Gastrocnemius medialis (tissue), 4 donors: ENCODE measurements at places on chromosomes 2 and 18.

DNA sequence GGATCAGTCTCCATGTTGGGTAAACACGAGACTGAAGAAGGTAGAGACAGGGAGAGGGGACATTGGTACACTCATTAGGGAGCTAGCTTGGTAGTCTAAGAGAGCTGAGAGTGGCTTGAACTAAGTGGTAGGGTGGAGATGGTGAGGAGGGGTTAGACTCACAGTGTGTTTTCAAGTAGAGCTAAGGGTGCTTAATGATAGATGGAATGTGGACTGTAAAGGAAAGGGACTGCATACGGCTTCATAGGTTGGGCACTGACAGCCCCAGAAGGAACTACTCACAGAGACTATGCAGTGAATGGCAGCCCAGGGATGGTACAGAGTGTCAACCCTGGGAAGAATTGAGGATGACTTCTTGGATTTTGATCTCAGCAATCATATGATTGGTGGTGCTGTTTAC lies 178.1 kb downstream of the CCDC85A start:
- DNase-seq = no peak
- no peak overlapping the region for H3K27ac ChIP-seq
- no peaks in the 10 kb centered on the region for H3K27me3 ChIP-seq
- H3K4me1 ChIP-seq = no peaks in the 10 kb centered on the region
- H3K4me3 ChIP-seq = no peak overlapping the region
- no peaks in the 10 kb centered on the region for H3K36me3 ChIP-seq

- H3K4me3 ChIP-seq = no peak overlapping the region
- no peaks in the 10 kb centered on the region for H3K27me3 ChIP-seq
- H3K27ac ChIP-seq = no peak overlapping the region
- peaks cover 13% of the 10 kb centered on the region for H3K4me1 ChIP-seq
- peaks cover 85% of the 10 kb centered on the region for H3K36me3 ChIP-seq
Measured at GRCh38 chr2:46380038-46380940, 83.1 kb downstream of the EPAS1 start.

DNA sequence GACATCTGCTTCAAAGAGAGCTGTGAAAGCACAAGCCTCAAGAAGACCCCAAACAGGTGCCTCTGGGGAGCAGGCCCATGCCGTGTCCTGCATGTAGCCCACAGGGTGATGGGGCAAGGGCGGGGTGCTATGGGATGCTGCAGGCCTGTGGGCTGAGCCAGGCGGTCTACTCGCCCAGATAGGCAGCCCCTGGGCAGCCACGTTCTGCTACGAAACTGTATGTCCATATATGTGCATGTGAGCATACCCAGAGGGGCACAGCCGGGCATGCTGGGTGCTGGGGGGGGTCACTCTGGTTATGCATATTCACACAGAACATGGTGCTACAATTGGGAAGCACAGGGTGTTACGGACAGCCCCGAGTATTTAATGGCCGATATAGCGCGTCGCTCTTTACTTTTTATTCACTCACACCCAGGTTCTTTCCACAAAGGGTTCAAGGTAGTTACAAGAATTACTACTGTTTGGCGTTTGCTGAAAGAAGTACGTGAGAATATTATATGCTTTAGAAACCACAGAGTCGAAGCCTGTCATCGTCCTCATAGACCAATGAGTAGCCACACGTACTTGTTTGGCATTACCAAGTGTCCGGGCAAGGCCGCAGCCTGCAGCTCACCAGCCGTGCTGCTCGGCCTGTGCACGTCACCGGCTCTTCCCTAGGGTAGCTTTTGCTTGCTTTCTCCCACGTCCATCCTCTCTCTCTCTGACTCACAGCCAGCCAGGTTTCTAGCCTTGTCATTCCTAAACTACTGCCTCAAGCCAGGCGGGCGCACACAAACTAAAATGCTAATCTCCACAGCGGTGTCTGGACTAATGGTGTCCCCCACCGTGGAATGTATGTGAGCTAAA lies 14.4 kb downstream of the MTERF4 start:
- no peak overlapping the region for H3K4me3 ChIP-seq
- no peak for DNase-seq
- no peak overlapping the region for H3K27ac ChIP-seq
- H3K4me1 ChIP-seq = peaks cover 5% of the 10 kb centered on the region
- peaks cover 3% of the 10 kb centered on the region for H3K36me3 ChIP-seq
- no peaks in the 10 kb centered on the region for H3K27me3 ChIP-seq

GRCh38 chr18:45962866-45963265 lies 4.3 kb downstream of the EPG5 start:
- peaks cover 18% of the 10 kb centered on the region for H3K4me1 ChIP-seq
- H3K27ac ChIP-seq = no peak overlapping the region
- H3K27me3 ChIP-seq = no peaks in the 10 kb centered on the region
- no peak for DNase-seq
- H3K4me3 ChIP-seq = no peak overlapping the region

GRCh38 chr2:52445686-52446085 lies 1321.9 kb upstream of the CHAC2 start:
- H3K4me3 ChIP-seq = no peak overlapping the region
- H3K36me3 ChIP-seq = no peaks in the 10 kb centered on the region
- H3K27ac ChIP-seq = no peak overlapping the region
- no peaks in the 10 kb centered on the region for H3K4me1 ChIP-seq

DNA sequence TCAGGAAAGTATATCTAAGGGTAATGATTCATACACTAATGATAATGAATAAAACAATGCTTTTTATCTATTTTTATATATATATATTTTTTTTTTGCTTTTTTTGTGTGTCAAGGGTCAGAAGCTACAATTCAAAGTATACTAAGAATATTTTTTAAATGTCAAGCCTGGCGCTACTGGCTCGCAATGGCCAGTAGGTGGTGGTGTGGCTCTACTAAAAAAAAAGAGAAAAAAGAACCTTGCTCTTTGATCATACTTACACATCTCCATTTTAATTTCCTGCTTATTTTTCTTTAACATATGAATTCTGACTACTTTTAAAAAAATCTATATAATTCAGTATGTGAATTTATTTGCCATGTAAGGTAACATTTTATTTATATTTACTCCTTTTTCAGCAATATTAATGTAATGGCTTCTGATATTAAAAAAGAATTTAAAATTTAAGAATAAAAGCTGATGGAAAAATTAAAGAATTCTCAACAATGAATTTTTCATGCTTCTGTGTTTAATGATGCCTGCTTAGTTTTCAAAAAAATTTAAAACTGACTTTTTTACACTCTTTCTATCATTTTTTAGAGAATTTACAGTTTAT lies 232.9 kb downstream of the GULP1 start:
- no peak for DNase-seq
- H3K27ac ChIP-seq = no peak overlapping the region
- no peak overlapping the region for H3K4me3 ChIP-seq
- H3K27me3 ChIP-seq = no peaks in the 10 kb centered on the region

GRCh38 chr2:190169221-190170072 lies 106.9 kb upstream of the MSTN start:
- no peaks in the 10 kb centered on the region for H3K27me3 ChIP-seq
- no peaks in the 10 kb centered on the region for H3K4me1 ChIP-seq
- no peak overlapping the region for H3K4me3 ChIP-seq
- no peaks in the 10 kb centered on the region for H3K36me3 ChIP-seq
- H3K27ac ChIP-seq = no peak overlapping the region

DNA sequence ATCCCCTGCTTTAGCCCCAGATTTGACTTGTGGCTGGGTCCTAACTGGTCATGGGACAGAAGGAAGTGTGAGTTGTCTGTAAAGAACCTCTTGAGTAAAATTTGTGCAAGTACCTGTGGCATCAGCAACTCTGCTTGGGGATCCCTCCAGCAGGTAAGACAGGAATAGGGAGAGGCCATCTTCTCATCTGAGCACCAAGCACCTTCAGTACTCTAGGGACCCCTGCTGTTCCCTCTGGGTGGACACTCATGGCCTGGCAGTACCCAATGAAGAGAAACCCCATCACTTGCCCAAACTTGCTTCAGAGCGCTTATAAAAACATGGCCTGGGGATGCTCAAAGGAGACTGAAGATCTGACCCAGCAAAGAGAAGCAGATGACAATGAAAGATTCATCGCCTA lies 297.8 kb downstream of the SP3 start:
- DNase-seq = no peak
- H3K27ac ChIP-seq = no peak overlapping the region
- no peaks in the 10 kb centered on the region for H3K27me3 ChIP-seq
- H3K4me1 ChIP-seq = no peaks in the 10 kb centered on the region
- H3K4me3 ChIP-seq = no peak overlapping the region
- no peaks in the 10 kb centered on the region for H3K36me3 ChIP-seq

DNA sequence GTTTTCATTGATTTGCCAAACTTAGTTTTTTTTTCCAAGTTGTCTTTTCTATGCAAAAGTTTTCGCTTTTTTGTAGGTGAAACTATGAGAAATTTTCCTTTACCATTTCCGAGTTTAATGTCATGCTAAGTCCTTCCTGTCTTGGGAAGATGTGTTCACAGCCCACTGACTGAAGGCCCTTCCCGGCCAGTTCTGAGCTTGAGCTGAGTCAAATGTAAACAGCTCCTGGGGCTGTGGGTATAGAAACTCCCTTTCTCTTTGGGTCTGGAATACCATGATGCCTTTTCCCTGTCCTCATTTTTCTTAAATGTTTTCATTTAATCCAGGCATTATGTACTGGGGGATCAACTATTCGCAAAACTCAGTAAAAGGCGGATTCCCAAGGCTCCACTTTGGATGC lies 69.8 kb upstream of the IL1R1 start:
- no peak for DNase-seq
- H3K27ac ChIP-seq = no peak overlapping the region
- no peaks in the 10 kb centered on the region for H3K27me3 ChIP-seq
- H3K4me1 ChIP-seq = peaks cover 21% of the 10 kb centered on the region
- H3K4me3 ChIP-seq = no peak overlapping the region

- no peaks in the 10 kb centered on the region for H3K36me3 ChIP-seq
- no peak overlapping the region for H3K27ac ChIP-seq
- H3K27me3 ChIP-seq = no peaks in the 10 kb centered on the region
- no peak for DNase-seq
- H3K4me1 ChIP-seq = no peaks in the 10 kb centered on the region
- no peak overlapping the region for H3K4me3 ChIP-seq
Measured at GRCh38 chr2:43616967-43617680, 19.9 kb upstream of the PLEKHH2 start.

GRCh38 chr2:56167616-56168562 lies 15.9 kb upstream of the CCDC85A start:
- DNase-seq = no peak
- no peaks in the 10 kb centered on the region for H3K36me3 ChIP-seq
- no peaks in the 10 kb centered on the region for H3K4me1 ChIP-seq
- no peak overlapping the region for H3K4me3 ChIP-seq
- no peak overlapping the region for H3K27ac ChIP-seq

DNA sequence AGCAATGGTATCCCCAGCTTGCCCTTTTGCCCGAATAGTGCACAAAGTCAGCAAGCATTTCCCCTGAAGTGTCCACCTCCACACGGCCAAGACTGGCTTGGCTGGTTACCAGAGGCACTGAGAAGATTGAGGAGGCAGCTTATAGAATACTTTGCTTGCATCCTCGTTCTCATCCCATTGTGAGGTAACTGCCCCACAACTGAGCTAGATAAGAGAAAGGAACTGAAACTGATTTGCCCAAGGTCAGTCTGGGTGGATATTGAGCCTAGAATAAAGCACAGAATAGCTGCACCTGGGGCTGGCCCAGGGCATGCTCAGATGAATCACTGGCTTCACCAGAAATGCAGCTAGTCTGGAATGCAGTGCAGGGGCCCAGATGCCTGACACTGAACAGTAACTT lies 32.7 kb upstream of the MAP4K3 start:
- H3K36me3 ChIP-seq = no peaks in the 10 kb centered on the region
- peaks cover 18% of the 10 kb centered on the region for H3K4me1 ChIP-seq
- peak overlapping the region; percentile 26 for H3K27ac ChIP-seq
- DNase-seq = no peak
- H3K4me3 ChIP-seq = no peak overlapping the region

DNA sequence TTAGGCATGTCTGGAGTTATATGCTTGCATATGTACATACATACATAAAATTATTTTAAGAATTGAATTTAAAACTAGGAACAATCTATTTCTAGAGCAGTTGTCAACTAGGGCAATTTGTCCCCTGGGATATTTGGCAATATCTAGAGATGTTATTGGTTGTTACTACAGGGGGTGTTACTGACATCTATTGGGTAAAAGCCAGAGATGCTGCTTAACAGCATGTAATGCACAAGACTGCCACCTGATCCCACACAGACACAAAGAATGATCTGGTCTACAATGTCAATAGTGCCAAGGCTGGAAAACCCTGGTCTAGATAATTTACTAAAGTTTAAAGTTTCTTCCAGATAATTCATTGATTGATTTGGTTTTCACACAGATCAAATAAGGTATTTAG lies 185.3 kb downstream of the NYAP2 start:
- no peaks in the 10 kb centered on the region for H3K36me3 ChIP-seq
- H3K4me3 ChIP-seq = no peak overlapping the region
- H3K4me1 ChIP-seq = no peaks in the 10 kb centered on the region

DNA sequence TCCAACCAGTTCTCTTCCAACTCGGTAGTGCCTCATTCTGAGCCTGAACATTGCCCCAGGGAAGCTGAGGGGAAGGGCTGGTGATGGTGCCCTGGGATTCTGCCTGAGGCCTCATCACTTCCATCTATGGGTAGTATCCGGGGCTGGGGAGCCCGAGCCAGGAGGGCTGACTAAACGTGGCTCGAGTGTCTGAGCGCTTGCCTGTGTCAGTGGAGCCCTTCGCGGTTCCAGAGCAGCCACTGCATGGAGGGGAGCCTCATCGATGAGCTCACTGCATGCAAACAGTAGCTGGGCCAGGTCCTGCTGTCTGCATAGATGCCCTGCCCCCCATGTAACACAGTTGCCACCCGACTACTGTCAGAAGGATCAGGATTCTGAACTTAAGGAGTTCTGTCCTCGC lies 129.3 kb downstream of the GLI2 start:
- peaks cover 4% of the 10 kb centered on the region for H3K4me1 ChIP-seq
- H3K36me3 ChIP-seq = no peaks in the 10 kb centered on the region
- no peak overlapping the region for H3K4me3 ChIP-seq
- no peaks in the 10 kb centered on the region for H3K27me3 ChIP-seq
- no peak for DNase-seq

- H3K4me3 ChIP-seq = no peak overlapping the region
- no peaks in the 10 kb centered on the region for H3K27me3 ChIP-seq
- H3K36me3 ChIP-seq = no peaks in the 10 kb centered on the region
Measured at GRCh38 chr18:13112982-13113381, 105.6 kb upstream of the LDLRAD4 start.

- no peak for DNase-seq
- H3K27me3 ChIP-seq = no peaks in the 10 kb centered on the region
- no peak overlapping the region for H3K27ac ChIP-seq
- H3K4me3 ChIP-seq = no peak overlapping the region
- H3K4me1 ChIP-seq = no peaks in the 10 kb centered on the region
Measured at GRCh38 chr2:84946204-84947009, 24.6 kb upstream of the KCMF1 start.

GRCh38 chr18:79664525-79665125 lies 15.0 kb upstream of the CTDP1 start:
- H3K27me3 ChIP-seq = no peaks in the 10 kb centered on the region
- no peaks in the 10 kb centered on the region for H3K36me3 ChIP-seq
- H3K4me3 ChIP-seq = no peak overlapping the region
- H3K4me1 ChIP-seq = no peaks in the 10 kb centered on the region

GRCh38 chr2:170467568-170468422 lies 247.3 kb upstream of the SP5 start:
- no peak overlapping the region for H3K27ac ChIP-seq
- H3K4me3 ChIP-seq = no peak overlapping the region
- no peaks in the 10 kb centered on the region for H3K36me3 ChIP-seq
- no peak for DNase-seq
- no peaks in the 10 kb centered on the region for H3K27me3 ChIP-seq
